ENCODE measurements at places on chromosomes 3 and 15.

DNA sequence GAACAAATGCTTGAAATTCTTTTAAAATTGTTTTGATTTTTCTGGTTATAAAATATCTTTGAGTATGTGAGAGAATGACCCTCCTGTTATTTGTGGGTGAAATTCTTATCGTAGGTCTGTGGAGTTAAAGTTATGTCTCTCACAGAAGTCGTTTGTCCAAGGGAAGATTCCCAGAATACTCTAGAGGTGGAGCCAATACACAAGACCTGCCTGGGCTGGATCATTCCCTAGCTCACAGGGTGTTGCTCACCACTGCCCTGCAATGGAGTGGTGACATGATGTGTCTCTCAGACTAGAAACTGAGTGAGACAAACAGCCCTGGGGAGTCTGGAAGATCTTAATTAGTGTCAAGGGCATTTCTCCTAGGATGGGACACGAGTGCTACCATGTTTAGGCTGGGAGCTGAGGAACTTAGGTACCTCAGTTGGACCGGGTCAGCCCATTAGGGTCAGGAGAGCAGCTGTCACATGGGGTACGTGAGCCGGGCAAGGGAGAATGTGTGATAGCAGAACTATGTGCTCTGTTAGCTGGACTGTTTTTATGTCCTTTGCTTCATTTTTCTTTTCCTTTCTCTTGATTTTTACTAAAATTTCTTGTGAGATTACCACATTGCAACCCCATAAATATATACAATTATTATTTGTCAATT, 53.6 kb upstream of the MYO5C start:
- peaks cover 5% of the 10 kb centered on the region for H3K4me1 ChIP-seq
- no peaks in the 10 kb centered on the region for H3K27me3 ChIP-seq
- H3K4me3 ChIP-seq: no peak overlapping the region
- H3K27ac ChIP-seq: no peak overlapping the region

DNA sequence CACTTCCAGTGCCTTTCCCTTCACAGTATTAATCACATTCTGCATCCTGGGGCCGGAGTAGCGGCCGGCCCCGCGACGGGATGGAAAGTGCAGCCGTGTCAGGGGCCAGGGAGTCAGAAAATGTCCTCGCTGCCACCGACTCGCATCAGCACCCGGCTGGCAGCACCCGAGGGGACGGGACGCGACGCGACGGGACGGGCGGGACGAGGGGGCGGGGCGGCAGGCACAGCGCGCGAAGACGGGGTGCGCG, 353 bp downstream of the ATG3 start:
- H3K4me3 ChIP-seq: peak overlapping the region; percentile 80
- H3K27ac ChIP-seq: peak overlapping the region; percentile 94
- peaks cover 26% of the 10 kb centered on the region for H3K36me3 ChIP-seq
- H3K27me3 ChIP-seq: no peaks in the 10 kb centered on the region

DNA sequence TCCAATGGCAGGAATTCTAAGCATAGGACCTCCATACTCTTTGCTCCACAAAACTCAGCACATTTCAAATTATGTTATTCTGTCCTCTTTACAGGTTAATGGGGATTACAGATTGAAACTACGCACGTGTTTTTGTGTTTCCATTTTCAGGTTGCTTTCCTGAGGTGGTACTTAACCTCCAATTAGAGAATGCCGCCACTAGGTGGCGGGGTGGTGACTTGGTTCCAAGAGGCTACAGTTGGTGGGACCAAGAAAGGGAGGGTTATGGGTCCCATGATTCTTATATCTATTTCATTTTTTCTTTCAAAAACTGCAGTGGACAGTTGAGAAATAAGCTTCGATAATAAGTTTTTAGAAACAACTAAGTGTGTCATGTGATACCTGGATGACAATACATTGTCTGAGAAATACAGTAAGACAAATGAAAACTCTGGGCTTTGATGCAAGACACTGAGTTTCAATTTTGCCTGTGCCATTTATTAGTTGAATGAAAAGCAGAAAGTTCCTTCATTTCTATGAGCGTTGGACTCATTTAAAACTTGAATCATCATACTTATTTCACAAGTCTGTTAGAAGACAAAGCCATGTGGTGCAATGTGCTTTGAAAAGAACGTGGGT, 539.0 kb downstream of the FGF12 start:
- no peak overlapping the region for H3K27ac ChIP-seq
- peak; percentile 64 for DNase-seq
- H3K4me3 ChIP-seq: no peak overlapping the region
- no peaks in the 10 kb centered on the region for H3K36me3 ChIP-seq
- H3K4me1 ChIP-seq: no peaks in the 10 kb centered on the region

GRCh38 chr15:80325206-80325605, 73.2 kb upstream of the CTXND1 start:
- H3K27me3 ChIP-seq: no peaks in the 10 kb centered on the region
- H3K36me3 ChIP-seq: no peaks in the 10 kb centered on the region
- no peaks in the 10 kb centered on the region for H3K4me1 ChIP-seq
- H3K4me3 ChIP-seq: no peak overlapping the region
- no peak for DNase-seq
- H3K27ac ChIP-seq: no peak overlapping the region

GRCh38 chr15:57575363-57575762, 16.3 kb upstream of the MYZAP start:
- no peak overlapping the region for H3K27ac ChIP-seq
- H3K4me3 ChIP-seq: no peak overlapping the region
- no peak for DNase-seq
- no peaks in the 10 kb centered on the region for H3K36me3 ChIP-seq

- DNase-seq: no peak
- peaks cover 3% of the 10 kb centered on the region for H3K27me3 ChIP-seq
- no peak overlapping the region for H3K27ac ChIP-seq
Observed at GRCh38 chr3:13189639-13190377, 116.6 kb upstream of the IQSEC1 start.

GRCh38 chr3:63910891-63911290, 1.3 kb downstream of the SCAANT1 start:
- peak overlapping the region; percentile 97 for H3K27ac ChIP-seq
- no peaks in the 10 kb centered on the region for H3K27me3 ChIP-seq
- peaks cover 34% of the 10 kb centered on the region for H3K4me1 ChIP-seq
- DNase-seq: no peak
- H3K36me3 ChIP-seq: peaks cover 5% of the 10 kb centered on the region

- no peak for DNase-seq
- no peak overlapping the region for H3K27ac ChIP-seq
- no peak overlapping the region for H3K4me3 ChIP-seq
- peaks cover 13% of the 10 kb centered on the region for H3K4me1 ChIP-seq
- H3K27me3 ChIP-seq: no peaks in the 10 kb centered on the region
- H3K36me3 ChIP-seq: no peaks in the 10 kb centered on the region
Observed at GRCh38 chr3:170309046-170309445, 48.5 kb upstream of the SKIL start.

GRCh38 chr3:31285833-31286486, 246.8 kb upstream of the STT3B start:
- no peak overlapping the region for H3K4me3 ChIP-seq
- H3K36me3 ChIP-seq: no peaks in the 10 kb centered on the region
- no peaks in the 10 kb centered on the region for H3K27me3 ChIP-seq
- DNase-seq: no peak

- H3K4me3 ChIP-seq: peak within 1 kb of the TSS; percentile 87
- H3K36me3 ChIP-seq: peaks cover 40% of the 10 kb centered on the region
- DNase-seq: peak; percentile 94
- H3K27me3 ChIP-seq: no peaks in the 10 kb centered on the region
- peaks cover 35% of the 10 kb centered on the region for H3K4me1 ChIP-seq
Observed at GRCh38 chr3:186783058-186783730, at the start of gene EIF4A2. EIF4A2 (plus strand) TSS chr3:186783577; CDS start chr3:186783611, 34 bp downstream.

DNA sequence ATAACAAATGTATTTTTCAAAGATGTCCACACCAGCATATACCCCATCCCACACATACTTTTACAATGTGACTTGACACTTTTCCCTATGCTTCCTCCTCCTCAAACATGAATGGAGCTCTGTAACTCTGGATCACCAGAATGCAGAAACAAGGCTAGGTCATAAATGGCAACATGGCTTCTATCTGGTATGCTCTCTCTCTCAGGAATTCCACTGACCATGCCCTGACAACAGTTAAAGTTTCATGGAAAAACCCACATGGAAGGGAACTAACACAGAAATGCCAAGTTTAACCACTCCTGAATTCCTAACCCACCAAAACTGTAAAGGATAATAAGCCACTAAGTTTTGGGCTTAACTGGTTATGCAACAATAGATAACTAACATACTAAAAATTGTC, 19.9 kb downstream of the MYO9A start:
- H3K27me3 ChIP-seq: no peaks in the 10 kb centered on the region
- no peaks in the 10 kb centered on the region for H3K4me1 ChIP-seq
- no peak overlapping the region for H3K27ac ChIP-seq
- no peak for DNase-seq
- H3K4me3 ChIP-seq: no peak overlapping the region

DNA sequence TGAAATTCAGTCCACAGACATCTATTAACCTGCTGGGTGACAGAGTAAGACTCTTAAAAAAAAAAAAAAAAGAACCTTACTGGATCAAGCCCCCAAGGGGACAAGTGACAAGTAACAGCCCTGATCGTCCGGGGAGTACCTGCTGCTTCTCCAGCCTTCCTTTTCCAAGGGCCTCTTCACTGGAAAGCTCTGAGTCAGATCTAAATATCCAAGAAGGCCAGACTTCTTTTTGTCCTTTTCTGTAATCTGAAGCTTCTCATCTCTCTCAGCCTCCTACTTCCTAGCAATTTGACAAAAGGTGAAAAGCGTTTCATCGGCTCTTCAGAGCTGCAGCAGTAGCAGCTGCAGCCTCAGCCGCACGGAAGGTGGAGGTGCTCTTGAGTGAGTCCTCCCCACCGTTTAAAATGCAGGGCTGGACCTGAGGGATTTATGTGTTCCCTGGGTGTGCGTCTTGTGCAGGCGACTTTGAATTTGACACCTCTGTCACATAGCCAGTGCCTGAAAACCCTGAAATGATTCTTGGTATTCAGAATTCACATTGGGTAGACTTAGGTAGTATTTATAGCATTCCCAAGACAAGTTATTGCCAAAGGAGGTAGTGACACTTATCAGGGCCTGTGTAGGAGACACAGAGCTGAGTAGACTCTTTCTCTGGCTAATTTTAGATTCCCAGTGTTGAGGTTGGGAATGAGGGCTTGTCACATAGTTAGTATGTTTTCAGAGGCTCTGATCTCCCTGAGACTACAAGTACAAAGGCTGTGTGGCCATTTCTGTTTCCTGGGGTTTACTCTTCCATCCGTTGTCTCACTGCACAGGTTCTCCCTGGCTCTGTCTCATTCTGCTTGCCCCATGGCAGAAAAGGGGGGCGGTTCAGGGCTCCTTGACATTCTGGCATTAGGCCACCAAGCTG, 291.2 kb upstream of the C2CD4B start:
- no peak for DNase-seq
- H3K36me3 ChIP-seq: no peaks in the 10 kb centered on the region
- no peaks in the 10 kb centered on the region for H3K27me3 ChIP-seq
- H3K4me3 ChIP-seq: no peak overlapping the region
- H3K27ac ChIP-seq: no peak overlapping the region
